ENCODE measurements at places on chromosomes 6 and 20. TPM values are rescaled to one million over a fixed set of nuclear protein-coding genes. Genes with fewer than 3 reads are reported as not detected.

The LHFPL5 gene
- polyA plus RNA-seq: not detected

The ARFGEF3 gene
- not detected for polyA plus RNA-seq

The NKAIN2 gene
- polyA plus RNA-seq: not detected

The EGFL8 gene
- not detected for polyA plus RNA-seq

The C6orf132 gene
- polyA plus RNA-seq: not detected

The ADAM33 gene
- polyA plus RNA-seq: not detected

The GABRR1 gene
- not detected for polyA plus RNA-seq

The HLA-DMB gene
- polyA plus RNA-seq: 771 TPM

The MAD2L1BP gene
- 23.3 TPM for polyA plus RNA-seq

The ARMH2 gene
- 0.50 TPM for polyA plus RNA-seq

The PRSS16 gene
- polyA plus RNA-seq: 3.2 TPM

The CGAS gene
- 16.2 TPM for polyA plus RNA-seq

The CCN6 gene
- polyA plus RNA-seq: not detected

The GNAS-AS1 gene
- polyA plus RNA-seq: not detected

The DCDC2 gene
- not detected for polyA plus RNA-seq

The RRAGD gene
- polyA plus RNA-seq: 1.0 TPM

The MAFB gene
- not detected for polyA plus RNA-seq

The PKHD1 gene
- not detected for polyA plus RNA-seq

The VAPB gene
- 32.9 TPM for polyA plus RNA-seq

The MMP24 gene
- 0.09 TPM for polyA plus RNA-seq

The OPRM1 gene
- polyA plus RNA-seq: not detected

Measured in IgD-negative memory B cell (primary cell).